ENCODE measurements at places on chromosomes 2 and 18.

DNA sequence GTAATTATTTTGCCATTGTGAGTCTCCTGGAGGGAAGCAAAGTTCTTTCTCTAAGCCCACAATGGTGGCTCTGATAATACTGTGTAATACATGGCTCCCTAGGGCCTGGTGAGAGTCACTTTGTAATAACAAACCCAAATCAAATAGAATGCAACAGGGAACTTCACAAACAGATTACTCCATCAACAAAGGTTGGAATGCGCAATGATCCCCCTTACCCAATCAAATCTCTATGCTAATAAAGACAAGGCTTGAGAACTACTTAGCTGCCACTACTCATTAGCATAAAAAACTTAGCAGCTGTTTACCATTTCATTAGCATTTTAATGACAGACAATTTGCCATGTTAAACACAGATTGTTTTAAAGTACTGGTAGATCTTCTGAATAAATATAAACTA lies 285.6 kb upstream of the SESTD1 start:
- no peak for DNase-seq

DNA sequence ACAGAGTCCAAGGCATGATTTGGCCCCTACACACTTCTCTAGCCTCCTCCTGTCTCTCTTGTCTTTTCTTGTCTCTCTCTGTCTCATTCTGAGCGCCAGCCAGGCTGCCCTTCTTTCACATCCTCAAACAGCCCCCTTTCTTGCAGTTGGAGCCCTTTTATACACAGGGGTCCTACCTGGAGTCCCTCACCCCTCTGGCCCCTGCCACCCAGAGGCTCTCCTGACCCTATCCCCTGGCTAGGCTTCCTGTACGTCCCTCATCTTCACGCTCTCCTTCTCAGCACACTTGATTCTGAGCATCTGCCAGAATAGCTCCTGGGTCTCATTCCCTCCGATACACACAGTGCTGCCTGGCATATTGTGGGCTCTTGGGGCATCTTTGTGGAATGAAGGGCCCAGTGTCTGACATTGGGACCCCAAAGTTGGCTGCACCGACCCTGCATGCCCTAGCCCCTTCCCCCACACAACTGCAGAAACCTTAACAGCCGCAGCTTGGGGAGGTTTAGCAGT lies 261.9 kb downstream of the DYSF start:
- DNase-seq: no peak

DNA sequence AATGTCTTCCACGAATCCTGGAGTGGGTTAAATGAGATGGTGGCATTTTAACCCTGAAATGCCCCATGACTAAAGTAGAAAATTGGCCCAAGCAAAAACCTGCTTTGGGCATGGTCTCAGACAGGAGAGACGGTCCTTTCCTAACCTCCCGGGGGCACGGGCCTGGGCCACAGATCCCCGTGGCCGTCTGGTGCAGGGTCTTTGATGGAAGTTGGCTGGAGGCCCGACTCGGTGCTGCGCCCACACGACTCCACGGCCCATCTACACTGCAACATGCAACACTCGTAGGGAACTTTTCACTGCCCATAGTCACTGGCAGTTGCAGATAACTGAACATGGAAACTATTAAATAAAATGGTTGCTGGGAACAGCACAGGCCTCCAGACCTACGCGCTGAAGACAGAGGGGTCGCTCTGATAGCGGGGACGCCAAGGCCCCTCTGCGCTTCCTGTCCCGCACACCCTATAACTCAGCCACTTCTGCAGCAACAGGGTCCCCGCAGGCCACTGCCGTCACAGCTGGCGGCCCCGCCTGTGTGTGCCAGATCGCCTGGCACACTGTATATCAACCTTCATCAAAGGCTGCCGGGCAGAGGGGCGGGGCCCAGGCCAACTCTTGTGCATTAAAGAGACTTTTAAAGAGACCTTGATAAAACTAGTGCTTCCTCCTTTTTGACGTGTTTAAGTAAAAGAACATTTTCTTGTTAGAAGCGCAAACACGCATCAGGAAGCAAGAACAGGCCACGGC lies 214.1 kb downstream of the TWIST2 start:
- no peak for DNase-seq

- no peak for DNase-seq
These were observed 72.9 kb upstream of the PARD3B start for GRCh38 chr2:204472375-204472774.

DNA sequence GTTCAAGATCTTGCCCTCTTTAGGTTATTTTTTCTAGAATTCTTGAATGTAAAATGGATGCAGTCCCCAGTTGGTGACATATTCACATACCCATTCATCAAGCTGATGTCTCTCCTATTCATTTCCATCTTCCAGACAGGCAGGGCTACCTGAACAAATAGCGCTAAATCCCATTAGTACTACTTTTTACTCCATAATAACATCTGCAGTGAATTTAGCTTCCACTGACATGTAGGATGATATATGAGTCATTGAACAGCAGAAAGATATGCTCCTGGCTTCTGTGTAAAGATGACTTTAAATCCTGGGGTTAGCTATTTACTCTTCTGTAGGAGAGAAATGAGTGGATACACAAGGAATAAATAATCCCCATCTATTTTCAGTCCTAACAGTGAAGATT lies 194.7 kb downstream of the RND3 start:
- DNase-seq: peak; percentile 34

- no peak for DNase-seq
These were observed 43.6 kb upstream of the INHBB start for GRCh38 chr2:120302301-120302700.

DNA sequence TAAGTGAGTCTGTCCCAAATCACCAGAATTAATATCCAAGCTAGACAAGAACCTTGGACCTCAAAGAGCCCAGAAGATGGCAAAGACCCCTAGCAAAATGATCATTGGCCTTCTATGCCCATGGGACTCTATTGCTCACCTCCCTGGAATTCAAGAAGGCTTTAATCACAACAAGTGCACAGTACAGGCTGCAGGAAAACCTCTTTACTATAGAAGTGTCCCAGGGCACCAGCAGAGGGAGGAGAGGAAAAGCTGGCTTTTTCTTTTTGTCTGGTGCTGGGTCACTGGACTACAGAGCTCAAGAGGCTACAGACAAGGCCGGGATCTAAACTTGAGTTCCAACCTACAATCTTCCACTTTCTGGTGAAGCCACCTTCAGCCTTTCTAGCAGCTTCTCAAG lies 88.3 kb upstream of the PPP1CB start:
- peak; percentile 78 for DNase-seq

GRCh38 chr2:113886479-113887008 lies 3.3 kb upstream of the ACTR3 start:
- peak; percentile 94 for DNase-seq

DNA sequence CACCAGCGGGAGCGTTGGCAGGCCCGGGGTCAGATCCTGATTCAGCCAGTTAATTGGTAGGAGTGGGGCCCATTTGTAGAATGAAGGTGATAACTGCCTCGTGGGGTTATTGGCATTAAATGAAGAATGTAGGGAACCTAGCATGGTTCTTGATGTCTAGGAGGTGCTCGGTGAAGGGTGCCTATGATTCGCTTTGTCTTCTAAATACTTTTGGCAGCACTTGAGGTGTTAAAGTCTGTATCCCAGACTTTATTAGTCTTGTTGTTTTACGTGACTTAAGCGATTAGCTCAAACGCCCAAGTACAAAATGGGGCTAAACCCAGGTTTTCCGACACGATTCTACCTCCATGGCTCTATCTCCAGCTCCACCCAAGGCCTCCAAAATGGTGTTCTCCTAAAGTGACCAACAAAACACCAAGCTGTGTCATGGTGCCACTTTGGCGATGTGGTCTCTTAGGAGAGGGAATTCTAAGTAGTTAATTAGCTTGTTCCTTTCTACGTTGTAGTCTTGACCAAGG lies 980 bp upstream of the PPP4R1 start:
- DNase-seq: peak; percentile 9

DNA sequence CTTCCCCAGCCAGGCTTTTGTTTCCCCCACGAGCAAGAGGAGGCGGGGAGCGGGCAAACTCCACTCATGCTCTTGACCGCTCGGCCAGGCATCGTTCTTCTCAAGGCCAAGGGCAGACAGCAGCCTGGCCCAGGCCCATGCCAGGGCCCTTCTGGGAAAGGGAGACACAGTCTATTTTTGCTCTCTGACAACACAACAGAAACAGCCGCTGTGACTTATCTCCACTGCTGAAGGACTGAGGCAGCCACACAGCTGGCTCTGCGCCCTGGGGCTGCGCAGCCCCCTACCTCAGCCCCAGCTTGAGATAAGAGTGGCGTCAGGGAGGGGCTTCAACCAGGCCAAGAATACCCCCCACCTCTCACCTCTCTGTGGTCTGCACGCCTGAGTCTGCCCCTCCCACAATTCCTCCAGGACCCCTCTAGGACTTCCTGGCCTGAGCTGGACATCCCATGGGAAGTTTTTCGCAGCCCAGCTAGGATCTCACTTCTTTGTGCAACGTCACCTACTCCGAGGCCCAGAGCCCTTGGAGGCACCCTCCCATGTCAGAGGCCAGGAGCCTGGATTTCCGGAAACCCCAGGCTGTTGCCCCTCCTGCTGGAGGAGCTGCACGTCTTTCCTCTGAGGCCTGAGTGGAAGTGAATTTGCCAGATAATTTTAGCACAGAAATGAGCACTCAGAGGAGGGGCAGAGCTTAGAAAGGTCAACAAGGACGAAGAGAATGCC lies 118.9 kb upstream of the OTOS start:
- no peak for DNase-seq

GRCh38 chr18:66048406-66048805 lies 297.6 kb downstream of the CDH7 start:
- peak; percentile 38 for DNase-seq

DNA sequence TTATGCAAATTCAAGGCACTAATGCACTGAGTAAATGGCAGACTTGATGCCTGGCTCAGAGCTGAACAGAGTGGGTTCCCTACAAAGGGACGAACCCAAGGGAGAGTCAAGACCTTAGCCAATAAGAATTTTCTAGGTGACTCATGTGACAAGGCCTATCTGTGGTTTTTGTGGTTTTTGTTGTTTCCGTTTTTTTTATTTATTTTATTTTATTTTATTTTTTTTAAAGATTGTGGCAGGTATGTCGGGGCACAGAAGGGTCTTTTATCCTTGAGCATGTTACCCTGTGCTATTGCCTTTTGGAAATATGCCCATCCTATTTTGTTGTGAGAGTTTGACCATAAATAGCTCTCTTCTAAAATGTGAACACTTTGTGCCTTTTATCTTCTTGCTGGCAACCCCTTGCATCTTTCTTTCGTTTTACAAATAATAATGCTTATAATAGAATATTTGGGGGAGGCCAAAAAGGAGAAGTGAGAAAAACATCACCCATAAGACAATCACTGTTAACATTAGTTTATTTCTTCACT lies 113.4 kb upstream of the AQP4 start:
- no peak for DNase-seq

DNA sequence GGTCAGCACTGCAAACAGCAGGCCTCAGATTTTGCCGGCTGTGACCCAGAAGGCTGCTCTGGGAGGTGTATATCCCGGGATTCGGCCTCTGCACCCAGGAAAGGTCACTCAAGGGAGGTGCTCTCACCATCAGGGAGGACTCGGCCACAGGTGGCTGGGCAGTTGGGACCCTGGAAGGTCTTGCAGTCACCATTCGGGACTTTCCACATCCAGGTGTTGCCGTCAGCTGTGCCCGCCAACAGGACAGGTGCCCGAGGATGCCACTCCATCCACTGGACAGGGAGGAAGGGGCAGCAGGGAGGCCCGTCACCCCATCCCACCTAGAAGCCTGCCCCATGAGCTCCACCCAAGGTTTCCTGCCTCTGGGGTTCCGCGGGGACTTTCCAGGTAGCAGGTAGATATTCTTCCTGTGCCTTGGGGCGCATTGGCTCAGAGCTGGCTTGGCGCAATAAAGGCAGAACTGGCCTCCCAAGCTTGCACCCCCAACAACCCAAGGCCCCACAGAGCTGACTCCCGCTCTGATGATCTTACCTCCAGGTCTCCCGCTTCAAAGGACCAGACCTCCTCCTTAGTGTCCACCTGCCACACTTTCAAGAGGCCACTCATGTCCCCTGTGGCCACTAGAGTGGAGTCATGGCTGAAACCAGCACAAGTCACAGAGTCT lies 3.5 kb downstream of the AAMP start:
- no peak for DNase-seq

GRCh38 chr2:137826373-137827372 lies 137.6 kb upstream of the HNMT start:
- DNase-seq: no peak
